B cell (primary cell): ENCODE measurements at places on chromosomes 3 and 15.

DNA sequence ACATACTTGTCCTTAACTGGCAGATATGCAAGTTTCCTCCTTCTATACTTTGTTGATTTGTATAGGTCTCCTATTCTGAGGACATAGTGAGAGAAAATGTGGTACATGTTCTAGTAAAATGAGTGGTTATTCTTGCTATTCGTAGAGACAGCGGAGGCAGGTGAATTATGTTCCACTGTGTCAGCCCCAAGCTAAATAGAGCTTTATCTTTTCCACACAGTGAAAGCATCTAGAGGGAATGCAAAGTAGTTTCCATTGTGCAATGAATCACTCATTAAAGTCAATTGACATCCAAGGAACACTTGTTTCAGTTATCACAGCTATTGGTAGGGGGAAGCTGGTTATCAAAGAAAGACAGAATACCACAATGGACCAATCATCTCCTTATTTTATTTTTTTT is 262.4 kb downstream of the NLGN1 start:
- DNase-seq: no peak

DNA sequence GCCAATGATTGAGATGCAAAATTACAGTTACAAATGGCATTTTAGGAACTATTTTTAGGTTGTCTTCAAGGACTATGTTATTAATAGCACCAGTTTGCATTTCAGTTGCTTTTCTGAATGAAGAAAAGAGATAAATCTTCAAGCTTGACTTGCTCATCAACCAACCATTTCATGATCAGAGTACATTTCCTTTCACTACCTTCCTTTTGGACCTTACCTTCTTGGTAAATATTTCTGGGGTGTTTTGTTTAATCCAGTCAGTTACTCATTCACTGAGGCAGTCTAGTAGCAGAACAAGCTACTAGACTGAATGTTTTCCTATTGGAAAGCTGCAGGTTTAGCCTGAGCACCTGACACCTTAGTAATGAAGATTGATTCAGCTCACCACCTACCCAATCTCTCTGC is 8.2 kb downstream of the SLC27A2 start:
- no peak for DNase-seq

GRCh38 chr3:159711560-159712333 is 276.9 kb upstream of the IL12A start:
- no peak for DNase-seq

DNA sequence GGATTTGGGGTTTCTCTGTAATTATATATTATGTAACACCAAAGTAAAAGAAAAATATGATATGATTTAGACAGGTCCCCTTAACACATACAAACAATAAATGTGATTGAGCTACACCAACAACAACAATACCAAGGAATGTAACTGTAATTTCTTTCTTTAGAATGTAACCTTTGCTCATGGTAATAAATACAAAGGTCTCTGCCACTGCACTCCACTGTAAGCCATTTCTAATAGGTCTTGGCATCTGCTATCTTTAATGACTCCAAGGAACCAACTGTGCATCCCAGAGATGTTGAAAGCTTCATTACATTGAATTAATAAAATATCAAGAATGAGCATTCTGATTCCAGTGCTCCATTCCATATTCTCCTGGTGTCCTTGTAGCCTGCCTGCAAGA is 88.8 kb downstream of the PDZRN3 start:
- DNase-seq: no peak

GRCh38 chr3:42703695-42704025 is 1.1 kb upstream of the HHATL start:
- DNase-seq: no peak

- no peak for DNase-seq
Measured at GRCh38 chr15:45338417-45338816, 39.9 kb downstream of the GATM start.

GRCh38 chr3:142931222-142931621 is 32.3 kb downstream of the PAQR9 start:
- peak; percentile 17 for DNase-seq

GRCh38 chr3:189331002-189331418 is 159.2 kb downstream of the TPRG1 start:
- no peak for DNase-seq

GRCh38 chr15:62900071-62900802 is 142.3 kb upstream of the TPM1 start:
- no peak for DNase-seq

DNA sequence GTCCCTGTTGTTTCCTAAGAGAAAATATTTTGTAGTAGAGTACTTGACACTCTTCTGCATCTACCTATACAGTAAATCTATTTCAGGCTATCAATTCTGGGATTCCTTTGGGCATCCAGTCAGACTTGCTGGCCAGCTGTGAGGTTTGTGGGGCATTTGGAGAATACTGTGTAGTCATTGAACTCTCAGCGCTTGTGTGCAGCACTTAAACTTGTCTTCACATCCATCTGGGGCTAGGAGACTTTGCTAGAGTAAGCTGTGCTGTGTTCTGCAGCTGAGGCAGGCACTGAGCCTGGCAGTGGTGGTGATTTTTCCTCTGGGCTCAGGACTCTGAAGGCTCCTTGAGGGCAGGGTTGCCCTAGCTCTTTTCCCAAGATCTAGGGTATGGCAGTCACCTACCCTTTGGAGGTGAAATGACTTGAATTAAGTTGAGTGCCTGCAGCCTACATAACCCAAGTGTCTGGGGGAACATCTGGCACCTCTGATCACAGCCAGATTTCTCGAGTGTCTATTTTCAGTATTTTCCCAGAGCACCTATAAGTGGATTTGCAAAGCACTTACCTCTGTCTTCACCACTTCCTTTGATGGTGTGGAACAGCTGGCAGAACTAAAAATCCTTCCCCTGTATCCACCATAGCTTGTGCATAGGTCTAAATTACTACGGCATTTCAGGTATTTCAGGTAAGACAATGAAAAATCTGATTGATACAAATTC is 19.3 kb downstream of the CLSTN2 start:
- DNase-seq: no peak

DNA sequence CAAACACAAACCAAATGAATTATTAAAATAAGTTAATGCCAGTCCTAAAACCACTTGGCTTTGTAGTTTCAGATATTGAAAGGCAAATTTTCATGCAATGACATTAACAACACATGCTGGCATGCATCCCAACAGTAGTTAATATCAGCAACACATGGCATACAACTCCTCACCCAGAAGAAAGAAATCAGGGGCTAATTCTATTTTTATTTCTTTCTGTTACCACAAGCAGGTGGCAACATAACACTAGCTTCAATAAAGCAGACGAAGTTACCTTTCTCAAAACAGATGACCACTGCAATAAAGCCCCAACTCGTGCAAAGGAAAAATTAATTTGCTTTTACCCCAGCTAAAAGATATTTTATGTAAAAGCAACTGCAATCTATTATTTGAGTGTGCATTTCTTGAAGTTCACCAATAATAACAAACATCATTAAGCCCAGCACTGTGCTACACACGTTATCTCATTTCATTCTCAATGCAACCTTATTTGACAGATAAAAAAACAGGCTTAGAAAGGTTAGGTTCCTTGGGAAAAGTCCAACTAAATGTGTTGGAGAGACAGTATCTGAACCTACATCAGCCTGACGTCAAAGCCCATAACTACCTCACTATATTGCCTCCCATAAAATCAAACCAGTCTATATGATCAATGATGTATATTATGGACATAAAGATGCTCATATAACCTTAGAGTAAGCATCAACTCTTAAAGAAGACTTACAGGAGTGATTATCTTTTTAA is 2.8 kb downstream of the TOP2B start:
- DNase-seq: no peak

DNA sequence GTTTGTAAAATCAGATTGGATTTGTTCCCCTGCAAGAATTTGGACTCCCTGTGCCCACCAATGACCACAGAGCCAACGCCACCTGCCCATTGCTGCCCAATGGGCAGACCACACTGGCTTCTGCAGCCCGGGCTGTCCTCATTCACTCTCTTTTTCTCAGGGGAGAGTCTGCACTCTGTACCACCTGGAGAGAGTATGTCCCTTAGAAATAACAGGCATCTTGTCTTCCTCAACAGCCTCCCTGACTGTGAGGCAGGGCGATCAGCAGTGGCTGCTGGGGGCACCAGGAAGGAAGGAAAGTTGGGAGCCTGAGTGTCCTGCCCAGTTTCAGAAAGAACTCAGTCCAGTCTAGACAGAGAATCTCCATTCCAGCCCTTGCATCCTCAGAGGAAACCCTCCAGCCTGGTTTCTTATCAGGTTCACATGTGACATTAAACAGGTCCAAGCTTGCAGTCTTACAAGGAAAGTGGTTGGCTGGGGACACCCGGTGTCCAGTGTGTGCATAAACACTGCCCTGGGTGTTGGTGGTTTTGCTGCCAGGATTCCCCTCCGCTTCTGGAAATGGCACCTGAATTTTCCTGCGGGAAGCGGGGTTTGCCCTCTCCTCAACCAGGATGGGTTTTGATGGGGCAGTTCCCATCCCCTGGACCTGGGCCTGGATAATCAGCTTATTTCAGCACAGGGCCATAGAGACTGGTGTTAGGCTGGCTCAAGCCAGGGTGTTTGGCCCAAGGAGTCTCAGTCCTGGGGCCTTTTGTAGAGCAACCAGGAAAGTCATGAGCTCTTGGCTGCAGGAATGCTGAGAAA is 37.2 kb downstream of the SSUH2 start:
- DNase-seq: no peak

DNA sequence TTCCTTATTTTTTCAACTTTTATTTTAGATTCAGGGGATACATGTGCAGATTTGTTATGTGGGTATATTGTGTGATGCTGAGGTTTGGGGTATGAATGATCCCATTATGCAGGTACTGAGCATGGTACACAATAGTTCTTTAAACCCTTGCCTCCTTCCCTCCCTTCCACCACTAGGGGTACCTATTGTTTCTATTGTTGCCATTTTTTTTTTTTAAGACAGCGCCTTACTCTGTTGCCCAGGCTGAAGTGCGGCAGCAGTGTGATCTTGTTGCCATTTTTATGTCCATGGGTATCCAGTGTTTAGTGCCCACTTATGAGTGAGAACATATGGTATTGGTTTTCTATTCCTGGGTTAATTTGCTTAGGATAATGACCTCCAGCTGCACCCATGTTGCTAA is 117.3 kb upstream of the FAM3D start:
- no peak for DNase-seq

- no peak for DNase-seq
Measured at GRCh38 chr15:78921940-78922339, 22.9 kb downstream of the CTSH start.

- DNase-seq: peak; percentile 46
Measured at GRCh38 chr3:188060840-188061544, 93.0 kb upstream of the LPP start.

DNA sequence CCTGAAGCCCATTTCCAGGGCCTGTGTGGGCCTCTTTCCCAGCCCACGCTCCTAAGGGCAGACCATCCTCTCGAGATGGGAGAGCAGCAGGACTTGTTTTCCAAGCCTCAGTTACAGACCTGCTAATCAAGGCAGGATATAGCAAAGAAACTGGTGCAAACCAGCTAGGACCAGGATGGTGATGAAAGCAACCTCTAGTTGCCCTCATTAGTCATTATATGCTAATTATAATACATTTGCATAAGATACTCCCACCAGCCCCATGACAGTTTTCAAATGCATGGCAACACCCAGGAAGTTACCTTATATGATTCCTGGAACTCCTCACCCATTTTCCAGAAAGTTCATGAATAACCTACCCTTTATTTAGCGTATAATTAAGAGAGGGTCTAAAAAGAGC is 34.4 kb upstream of the TRH start:
- DNase-seq: no peak

DNA sequence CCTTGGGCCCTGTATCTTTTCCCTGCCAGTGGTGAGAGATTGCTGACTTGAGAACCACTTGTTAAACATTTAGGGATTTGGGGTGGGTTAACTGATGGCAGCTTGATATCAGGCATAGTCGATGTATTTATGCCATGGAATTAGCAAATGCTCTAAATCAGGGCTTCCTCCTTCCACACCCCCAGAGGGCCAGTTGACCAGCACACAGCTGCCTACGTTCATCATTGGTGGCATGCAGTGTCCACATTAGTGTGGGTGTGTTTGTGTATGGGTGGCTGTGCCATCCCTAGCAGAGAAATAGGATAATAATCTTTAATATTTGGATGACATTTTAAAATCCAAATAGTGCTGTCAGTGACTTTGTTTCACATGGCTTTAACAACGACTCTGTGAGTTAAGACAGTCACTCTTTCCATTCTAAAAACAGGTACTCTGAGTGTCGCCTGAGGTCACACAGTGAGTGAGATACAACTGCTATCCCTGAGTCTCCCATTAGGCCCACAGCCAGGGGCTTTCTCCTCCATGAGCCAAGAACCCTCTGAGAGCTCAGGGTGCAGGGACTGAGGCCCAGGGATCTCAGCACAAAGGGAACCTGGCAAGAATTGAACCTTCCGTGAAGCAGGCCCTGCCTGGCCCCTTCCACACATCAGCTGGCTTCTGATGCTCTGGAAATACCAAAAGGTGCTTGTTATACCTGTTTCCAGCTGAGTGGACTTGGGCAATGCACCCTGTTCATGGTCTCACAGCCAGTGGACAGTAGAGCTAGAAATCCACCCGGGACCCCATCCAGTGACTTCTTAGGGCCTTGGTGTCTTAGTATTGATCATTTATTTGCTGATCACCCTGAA is 4.3 kb upstream of the LTF start:
- no peak for DNase-seq

- DNase-seq: no peak
Measured at GRCh38 chr3:194042927-194043326, 93.0 kb upstream of the HES1 start.

DNA sequence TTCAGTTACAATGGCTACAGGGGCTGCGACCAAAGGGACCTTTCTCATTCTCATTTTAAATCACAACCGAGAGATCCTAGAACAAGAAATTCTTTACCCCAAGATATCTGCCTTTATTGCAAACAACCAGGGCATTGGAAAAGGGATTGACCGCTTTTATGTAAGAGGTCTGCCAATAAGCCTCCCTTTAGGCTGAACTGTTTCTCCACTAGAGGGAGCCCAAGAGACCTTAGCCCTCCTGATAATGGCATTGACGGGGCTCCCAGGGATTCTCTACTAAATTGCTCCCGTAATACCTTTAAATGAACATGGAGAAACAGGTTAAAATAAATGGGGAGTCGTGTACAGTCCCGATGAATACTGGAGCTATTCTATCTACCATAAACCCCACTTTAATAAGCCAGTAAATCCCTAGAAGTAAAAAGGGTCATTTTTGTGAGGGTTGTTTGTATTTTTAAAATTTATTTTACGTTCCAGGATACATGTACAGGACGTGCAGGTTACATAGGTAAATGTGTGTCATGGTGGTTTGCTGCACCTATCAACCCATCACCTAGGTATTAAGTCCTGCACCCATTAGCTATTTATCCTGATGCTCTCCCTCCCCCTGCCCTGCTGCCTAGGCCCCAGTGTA is 7.5 kb upstream of the IGSF10 start:
- DNase-seq: peak; percentile 62

- no peak for DNase-seq
Measured at GRCh38 chr15:101827257-101827656, 15.3 kb downstream of the OR4F15 start.

DNA sequence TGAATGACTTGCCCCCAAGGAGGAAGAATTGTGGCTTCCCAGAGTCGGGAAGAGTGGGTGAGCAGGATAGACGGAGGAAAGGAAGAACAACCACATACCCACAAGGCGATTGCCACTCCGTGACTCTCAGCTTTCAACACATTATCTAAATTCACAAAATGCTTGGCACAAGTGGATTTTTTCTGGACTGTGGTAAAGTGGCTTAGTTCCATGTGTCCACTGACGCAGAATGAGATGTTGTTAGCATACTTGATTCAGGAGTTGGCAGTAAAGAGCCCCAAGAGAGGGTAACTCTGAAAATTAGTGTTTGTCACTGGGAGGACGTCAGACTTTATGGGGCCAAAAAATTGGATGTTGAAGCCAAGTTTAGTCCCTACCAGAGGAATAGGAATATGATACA is 198.8 kb upstream of the CTNNB1 start:
- DNase-seq: no peak
